Posterior vena cava (tissue), 2 donors: ENCODE measurements at places on chromosomes 3 and 15. TPM values are rescaled to one million over a fixed set of nuclear protein-coding genes. Genes with fewer than 3 reads are reported as not detected.

Gene NTRK3
- 34.3 TPM for total RNA-seq

Gene SAXO2
- total RNA-seq: 5.8 TPM

Gene GOLGA6L4
- 6.4 TPM for total RNA-seq

Gene EXOG
- total RNA-seq: 12.3 TPM

- no peak for DNase-seq
Observed at GRCh38 chr3:35739964-35740527, 100.7 kb downstream of the ARPP21 start.

DNA sequence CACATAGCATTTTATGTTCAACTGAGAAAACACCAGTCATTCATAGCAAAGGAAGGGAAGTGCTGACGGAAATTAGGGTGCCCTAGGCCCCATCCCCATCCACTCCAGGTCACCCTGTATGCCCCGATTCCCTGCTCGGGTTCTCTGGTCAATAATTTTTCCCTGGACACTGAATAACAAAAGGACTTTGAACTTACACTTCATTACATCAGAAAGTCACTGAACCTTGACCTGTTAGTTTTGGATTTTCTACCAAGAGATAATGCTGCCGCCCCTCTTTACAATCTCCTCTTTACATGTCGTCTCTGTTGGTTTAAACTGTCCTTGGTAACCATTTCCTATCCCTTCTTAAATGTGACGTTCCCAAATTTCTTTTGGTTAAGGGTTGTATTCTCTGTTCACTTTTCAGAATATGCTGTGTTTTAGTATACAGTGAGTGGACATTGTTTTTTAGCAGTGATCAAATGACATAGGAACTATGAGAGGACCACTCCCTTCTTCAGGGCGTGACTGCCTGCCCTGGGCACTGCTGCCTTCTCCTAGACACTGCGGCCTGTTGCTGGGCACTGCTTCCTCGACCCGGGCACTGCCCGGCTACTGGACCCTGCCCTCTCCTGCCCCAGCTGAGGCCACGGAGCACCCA is 13.6 kb upstream of the AHSG start:
- DNase-seq: no peak

DNA sequence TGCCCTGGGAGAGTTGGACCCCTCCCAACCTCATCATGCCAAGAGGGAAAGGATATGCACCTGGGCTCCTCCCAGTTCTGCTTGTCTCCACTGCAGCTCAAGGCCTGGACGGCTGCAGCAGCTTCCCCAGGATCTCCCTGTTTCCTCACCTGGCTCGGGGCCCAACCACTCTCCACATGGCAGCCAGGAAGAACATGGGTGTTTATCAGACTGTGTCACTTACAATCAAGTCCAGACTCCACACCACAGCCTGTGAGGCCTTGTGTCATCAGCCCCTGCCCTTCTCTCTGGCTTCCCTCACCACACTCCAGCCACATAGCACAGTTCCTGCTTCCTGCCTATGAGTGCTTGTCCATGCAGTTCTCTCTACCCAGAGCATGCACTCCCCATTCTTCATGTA is 534.4 kb downstream of the EPHB1 start:
- DNase-seq: no peak
